ENCODE measurements at places on chromosomes 7 and 10.

- DNase-seq = no peak
Observed at GRCh38 chr7:50595491-50596102, 30.4 kb upstream of the DDC start.

GRCh38 chr7:37666026-37666799 lies 17.4 kb upstream of the GPR141 start:
- DNase-seq = no peak

GRCh38 chr10:6558759-6559461 lies 21.2 kb downstream of the PRKCQ start:
- DNase-seq = no peak

DNA sequence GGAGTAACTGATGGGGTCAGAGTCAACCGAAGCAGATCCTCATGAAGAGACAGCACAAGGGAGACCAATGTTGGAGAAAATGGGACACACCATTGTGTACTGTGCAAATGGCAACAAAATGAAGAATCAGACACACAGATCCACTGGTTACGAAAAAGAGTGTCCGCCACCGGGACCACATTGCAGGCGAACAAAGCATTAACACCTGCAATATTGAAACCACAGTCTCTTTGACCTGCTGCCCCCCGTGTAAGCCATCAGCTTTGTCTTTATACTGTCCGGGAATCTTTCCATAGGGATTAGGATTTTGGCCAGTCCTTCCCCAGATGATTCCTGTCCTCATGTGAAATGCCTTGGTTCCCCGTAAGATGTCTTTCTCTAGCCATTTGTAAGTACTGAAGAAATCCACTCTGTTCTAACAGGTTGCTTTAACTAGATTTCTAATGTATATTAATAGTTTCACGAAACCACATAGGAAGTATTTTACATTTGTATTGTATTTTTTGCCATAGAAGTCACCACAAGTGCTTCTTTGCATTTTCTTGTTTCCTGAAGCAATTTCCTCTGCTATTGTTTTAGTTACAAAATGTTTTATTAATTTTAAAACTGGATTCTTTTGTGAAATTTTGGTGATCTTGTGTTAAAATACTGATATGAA lies 140.8 kb upstream of the NFE2L3 start:
- no peak for DNase-seq

- no peak for DNase-seq
Observed at GRCh38 chr7:79465551-79465950, 12.1 kb upstream of the MAGI2 start.

- no peak for DNase-seq
Observed at GRCh38 chr10:5206799-5207198, 10.2 kb downstream of the AKR1C4 start.

DNA sequence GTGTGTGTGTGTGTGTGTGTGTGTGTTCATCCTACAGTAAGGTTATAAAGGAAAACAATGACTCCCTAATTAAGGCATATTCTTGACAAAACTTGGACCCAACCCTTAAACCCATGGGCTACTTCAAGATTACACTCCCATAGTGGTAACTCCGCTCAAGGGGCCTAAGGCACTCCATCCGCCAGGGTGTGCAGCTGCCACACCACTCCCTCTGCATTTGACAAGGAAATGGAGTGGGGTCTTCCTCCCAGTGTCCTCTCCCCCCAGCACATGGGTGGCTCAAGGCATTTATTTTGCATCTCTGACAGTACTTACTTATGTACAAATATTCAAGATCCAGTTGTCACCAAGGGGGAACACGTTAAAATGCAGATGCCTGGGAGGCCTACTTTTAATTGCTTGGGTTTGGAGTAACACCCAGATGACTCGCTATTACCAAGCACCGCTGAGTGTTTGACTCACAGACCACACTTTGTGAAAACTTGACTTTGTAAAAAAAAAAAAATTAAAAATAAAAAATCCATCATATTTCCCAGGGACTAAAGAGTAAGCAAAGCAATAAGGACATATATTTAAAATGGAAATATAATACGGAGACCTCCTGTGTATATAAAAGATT lies 53.0 kb upstream of the AGR3 start:
- no peak for DNase-seq

DNA sequence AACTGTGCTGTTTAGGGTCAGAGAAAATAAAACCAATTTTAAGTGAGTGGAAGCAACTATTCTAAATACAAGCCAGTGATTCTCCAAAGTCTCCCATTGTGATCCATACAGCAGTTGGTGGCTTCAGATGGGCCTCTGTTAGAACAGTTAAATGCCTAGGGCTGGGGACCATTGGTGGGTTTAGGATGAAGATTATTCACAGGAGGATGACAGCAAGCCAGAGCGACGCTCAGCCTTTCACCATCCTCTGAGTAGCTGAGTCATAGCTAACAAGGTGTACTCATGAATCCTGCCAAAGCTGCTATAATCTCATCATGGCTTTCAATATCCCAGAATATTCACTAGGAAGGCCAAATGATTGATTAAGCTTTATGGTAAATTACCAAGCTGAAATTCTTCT lies 39.6 kb downstream of the STARD3NL start:
- DNase-seq = no peak

GRCh38 chr10:13437026-13437555 lies 89.0 kb upstream of the SEPHS1 start:
- DNase-seq = no peak

DNA sequence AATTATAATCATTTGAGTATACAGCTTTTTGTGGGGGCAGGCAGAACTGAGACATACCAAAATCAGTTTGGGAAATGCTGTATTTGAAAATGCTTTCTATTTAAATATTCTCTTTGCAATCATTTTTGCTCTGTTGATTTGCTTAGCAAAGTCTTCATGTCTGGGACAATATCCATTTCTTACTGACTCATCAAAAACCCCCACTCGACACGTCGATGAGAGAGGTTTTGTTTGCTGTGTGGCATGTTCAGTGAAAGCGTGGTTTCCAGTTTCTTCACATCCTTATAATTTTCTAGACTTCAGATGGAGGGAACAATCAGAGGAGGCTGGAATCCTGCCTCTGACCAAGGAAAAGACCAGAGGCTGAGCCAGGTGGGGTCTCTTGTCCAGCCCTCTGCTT lies 28.9 kb downstream of the HTRA1 start:
- no peak for DNase-seq

Measured in ascending aorta (tissue), 2 donors.